ENCODE measurements at places on chromosomes 4 and X.

- DNase-seq, result no peak
These were observed 109.6 kb upstream of the KIT start for GRCh38 chr4:54548098-54548620.

GRCh38 chr4:71268166-71268565 lies 70.7 kb upstream of the SLC4A4 start:
- DNase-seq, result no peak

DNA sequence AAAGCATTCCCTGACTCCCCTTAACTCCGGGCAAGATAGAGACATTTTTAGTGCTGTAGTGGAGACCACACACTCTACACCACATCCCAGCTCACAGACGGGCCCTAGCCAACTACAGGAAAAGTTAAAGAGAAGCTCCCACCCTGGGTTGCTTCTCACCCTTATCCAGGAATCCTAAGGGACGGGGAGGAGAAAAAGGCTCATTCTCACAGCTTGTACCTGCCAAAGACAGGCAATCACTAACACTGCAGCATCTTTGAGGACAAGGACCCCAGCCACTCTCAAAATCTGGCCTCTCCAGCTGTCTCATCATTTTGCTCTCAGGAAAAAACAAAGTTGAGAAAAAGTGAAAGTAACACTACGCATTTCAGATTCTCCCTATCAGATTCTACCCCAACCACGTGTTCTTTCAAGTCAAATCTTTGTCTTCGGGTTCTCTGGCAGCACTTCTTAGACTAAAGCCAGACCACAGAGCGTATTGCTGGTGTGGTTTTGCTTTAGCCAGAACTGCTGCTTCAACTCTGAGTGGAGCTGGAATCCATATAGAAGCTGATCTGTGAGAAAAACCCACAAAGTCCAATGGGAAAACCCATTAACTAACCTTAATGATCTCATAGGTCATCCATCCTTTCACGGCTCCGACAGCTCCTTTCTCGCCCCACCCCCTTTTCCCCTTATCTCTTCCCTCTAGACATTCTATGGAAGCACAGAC lies 605.9 kb upstream of the DIPK2B start:
- DNase-seq, result peak; percentile 83

GRCh38 chr4:3301450-3302172 lies 8.8 kb downstream of the RGS12 start:
- no peak for DNase-seq

GRCh38 chr4:78293348-78293747 lies 236.2 kb downstream of the FRAS1 start:
- no peak for DNase-seq

DNA sequence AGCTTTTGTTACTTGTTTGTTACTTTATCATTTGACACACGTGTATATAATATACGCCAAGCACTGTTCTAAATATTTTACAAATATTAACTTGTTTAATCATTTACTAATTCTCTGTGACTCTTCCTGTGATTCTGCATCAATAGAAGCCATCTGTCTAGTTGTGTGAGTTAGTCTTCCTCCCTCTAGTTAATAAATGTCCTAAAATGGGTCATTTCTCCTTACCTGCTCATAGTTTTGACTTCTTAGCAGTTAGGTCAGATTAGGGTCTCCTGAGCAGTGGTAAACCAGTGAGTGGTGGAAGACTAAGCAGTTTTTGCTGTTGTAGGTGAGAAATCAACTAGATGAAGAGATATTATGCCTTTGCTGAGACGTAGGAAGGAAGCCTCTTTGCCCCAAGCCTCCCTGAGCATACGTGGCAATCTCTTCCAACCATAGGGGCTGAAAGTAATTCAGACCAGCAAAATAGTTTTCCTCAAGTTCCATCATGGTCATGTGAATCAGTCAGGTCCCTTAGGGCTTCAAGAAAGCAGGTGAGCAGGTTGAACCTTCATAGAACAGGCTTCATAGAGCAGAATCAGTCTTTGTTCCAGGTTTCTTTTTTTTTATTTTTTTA lies 38.7 kb upstream of the THOC2 start:
- no peak for DNase-seq

DNA sequence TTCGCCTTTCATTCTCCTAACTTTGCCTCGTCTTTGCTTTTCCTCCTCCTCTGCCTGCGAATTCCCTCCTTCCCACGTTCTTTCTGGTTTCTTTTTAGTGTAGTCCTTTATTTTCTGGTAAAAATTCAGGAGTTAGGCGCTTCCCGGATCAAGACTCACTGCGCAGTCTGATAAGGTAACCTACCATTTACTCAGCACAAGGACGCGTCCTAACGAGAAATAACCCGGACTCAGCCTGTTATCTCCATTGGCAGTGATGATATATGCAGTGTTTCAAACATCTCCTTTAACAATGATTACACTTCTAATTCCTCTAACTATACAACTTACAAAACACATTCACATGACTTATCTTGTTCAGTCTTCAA lies 357 bp upstream of the ETNPPL start:
- no peak for DNase-seq

DNA sequence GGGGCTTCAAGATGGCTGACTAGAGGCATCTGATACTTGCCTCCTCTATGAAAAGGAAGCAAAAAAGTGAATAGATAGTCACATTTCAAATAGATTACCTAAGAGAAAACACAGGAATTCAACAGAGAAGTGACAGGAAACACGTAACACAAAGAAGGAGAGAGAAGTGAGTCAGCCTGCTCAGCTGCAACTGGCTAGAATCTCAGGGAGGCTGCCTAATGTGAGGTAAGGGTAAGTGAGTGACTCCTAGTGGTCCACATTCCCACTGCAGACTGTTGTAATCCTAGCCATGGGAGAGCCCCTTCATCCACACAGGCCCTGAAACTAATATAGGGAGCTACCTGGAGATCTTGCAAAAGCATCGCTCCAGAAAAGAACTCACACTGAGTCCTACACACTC lies 179.2 kb downstream of the SLC7A11 start:
- DNase-seq, result no peak

- DNase-seq, result no peak
These were observed 239.7 kb upstream of the FAM241A start for GRCh38 chr4:111905511-111905910.

DNA sequence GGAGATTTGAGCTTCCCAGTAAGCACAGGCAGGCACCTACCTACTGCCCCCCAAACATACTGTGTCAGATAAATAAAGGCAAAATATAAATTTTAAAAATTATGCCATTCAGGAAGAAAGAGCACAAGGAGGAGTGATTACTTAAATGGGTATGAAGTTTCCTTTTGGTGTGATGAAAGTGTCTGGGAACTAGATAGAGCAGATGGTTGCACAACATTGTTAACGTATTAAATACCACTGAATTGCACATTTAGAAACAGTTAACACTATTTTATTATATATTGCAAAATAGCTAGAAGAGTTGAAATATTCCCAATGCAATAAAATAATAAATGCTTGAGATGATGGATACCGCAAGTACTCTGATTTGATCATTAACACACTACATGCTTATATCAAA lies 374.7 kb upstream of the FGF13 start:
- DNase-seq, result no peak

DNA sequence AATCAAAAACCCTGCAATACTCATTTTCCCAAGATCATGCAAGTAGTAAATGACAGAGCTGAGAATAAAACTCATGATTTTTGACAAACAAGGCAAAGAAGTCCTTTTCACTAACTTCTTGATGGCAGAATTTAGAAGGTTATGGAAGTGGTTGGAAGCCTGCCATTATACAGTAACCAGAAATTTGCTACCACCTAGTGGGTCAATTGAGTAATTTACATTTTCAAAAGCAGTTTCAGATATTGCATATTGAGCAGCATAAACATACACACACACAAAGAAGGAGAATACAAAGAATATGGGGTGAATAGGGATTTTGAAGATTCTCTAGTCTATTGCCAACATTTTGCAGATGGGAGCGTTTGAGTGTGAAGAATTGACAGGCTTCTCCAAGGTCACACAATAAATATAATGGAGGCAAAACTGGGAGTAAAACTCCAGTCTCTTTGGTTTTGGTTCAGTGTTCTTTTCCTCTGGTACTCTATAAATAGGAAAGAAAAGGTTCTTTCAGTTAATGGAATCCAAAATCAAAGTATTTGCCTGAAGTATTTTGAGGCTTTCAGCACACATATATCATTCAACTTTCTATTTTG lies 70.2 kb downstream of the GC start:
- no peak for DNase-seq

DNA sequence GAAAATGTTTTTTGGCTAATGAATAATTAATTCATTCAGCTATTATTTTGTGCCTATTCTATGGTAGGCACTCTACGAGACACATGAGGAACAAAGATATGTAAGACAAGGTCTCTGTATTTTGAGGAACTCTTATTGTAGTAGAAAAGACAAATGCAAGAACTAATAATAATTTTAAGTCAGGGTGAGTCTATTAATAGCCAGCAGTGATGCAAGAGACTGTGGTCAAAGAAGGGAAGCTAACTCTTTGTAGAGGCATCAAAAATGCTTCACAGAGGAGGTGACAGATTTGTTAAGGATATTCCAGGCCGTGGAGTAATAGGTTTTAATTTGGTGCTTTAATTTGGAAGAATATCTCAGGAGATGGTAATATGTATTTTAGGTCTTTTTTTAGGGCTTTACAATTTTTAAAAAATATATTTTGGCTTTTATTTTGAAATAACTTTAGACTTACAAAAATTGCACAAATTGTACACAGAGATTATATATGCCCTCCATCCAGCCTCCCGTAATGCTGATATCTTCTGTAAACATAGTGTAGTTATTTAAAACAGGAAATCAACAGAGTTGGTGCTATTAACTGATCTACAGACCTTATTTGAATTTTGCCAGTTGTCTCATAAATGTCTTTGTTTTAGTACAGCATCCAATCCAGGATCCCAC lies 48.1 kb downstream of the DCLK2 start:
- DNase-seq, result no peak

DNA sequence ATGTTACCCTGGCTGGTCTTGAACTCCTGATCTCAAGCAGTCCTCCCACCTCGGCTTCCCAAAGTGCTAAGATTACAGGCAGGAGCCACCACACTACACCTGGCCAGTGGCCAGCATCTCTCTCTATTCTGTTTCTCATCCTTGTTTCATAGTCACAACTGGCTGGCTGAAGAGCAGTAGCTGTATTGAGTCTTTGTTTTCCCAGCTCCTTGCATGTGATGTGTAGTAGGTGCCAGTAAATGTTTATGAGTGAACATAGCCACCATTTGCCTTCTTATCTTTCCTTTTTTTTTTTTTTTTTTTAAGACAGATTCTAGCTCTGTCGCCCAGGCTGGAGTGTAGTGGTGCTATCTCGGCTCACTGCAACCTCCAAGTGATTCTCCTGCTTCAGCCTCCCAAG lies 23.6 kb downstream of the NUDT9 start:
- no peak for DNase-seq

- no peak for DNase-seq
These were observed 28.8 kb upstream of the EGFL6 start for GRCh38 chrX:13540602-13541001.

GRCh38 chrX:85037114-85037513 lies 33.4 kb downstream of the APOOL start:
- no peak for DNase-seq

DNA sequence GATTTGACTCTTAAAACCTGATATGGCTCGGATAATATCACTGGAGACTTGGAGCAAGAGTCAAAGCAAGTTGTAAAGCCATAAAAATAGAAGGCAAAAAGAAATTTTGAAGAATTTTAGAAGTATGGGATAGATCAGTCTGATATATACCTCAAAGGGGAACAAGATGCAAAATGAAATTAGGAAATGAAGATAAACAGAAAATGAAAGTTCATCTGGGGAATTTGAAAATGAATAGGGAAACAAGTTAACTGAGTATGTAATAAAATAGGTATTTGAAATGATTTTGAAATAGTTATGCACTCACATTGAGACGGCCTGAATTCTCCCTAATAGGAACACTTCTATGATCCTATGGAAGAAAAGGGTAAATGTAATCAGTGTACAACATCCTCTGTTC lies 5.7 kb downstream of the CYP2U1 start:
- no peak for DNase-seq

GRCh38 chr4:109495514-109495913 lies 61.9 kb downstream of the SEC24B start:
- DNase-seq, result no peak

- no peak for DNase-seq
These were observed 47.4 kb downstream of the ASIC5 start for GRCh38 chr4:155818639-155819038.

- no peak for DNase-seq
These were observed 18.5 kb downstream of the PAPSS1 start for GRCh38 chr4:107701565-107701964.

DNA sequence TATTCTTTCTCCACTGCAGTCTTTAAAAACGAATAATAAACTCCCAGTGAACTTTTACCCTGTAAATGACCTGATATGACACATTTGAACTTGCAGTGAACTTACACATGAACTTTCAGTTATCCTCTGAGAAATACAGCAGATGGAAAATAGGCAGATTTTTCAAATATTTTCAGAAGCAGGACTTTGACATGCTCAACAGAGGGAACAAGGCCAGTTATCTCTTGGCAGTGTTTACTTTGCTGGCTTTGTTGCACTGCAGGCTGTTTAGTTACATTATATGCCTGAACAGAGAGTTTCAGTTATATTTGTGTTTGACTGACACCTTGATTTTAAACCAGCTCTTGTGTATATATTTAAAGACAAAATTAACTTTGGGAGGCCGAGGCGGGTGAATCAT lies 47.6 kb upstream of the FGG start:
- no peak for DNase-seq

DNA sequence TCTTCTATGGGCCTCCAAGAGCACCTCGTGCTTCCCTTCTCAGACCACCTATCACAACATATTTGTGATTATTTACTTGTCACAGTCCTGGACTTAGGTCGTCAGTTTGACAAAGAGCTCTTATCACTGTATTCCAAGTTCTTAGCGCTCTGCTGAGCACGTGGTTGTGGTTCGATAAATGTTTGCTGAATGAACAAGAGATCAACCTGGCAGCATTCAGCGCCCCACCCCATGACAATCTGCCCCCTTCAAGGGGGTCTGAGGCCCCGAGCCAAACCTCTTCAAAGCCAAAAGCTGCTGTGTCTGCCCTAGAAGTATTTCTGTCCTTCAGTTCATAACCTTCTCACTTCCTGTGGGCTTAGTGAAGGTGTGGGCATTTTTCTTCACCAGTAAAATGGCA lies 15.0 kb downstream of the RPS4X start:
- no peak for DNase-seq

- DNase-seq, result no peak
These were observed 28.8 kb upstream of the PCSK1N start for GRCh38 chrX:48864210-48864609.

- DNase-seq, result no peak
These were observed at the start of gene ZFP92 for GRCh38 chrX:153411255-153411987. ZFP92 (plus strand) TSS chrX:153411472; CDS start chrX:153418323, 6,851 bp downstream.

- DNase-seq, result no peak
These were observed 218.8 kb downstream of the MGST2 start for GRCh38 chr4:139884438-139884837.
